Stimulated activated CD4-positive, alpha-beta T cell treated with anti-CD3 and anti-CD28 coated beads, Interleukin-15, amount 100 ng/mL, for 1 hour (primary cell): ENCODE measurements at places on chromosomes 2 and 18.

GRCh38 chr18:62033207-62033606, 140.4 kb upstream of the RNF152 start:
- no peak for DNase-seq

GRCh38 chr2:190477661-190478454, 56.7 kb downstream of the NEMP2 start:
- DNase-seq = no peak

DNA sequence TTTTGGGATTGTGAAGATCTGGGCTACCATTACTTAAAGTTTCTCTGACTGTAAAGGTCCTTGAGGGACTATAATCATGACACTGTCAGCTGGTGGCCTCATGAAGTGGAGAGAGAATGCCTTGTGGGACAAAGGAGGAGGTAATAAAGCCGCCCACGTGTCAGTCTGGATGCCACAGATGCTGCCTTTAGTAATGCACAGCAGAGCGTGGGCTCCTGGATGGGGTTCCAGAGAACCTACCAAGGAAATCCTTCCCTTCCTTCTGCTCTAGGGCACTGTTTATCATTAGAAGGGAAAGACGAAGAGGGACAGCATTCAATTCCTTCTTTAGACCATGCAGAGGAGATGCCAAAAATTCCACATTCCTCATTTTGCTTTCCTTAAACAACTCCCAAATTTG, 63.5 kb downstream of the COL5A2 start:
- DNase-seq = no peak

GRCh38 chr2:23418461-23418911, 33.5 kb downstream of the KLHL29 start:
- no peak for DNase-seq

GRCh38 chr18:79252904-79253633, 142.7 kb upstream of the NFATC1 start:
- no peak for DNase-seq

DNA sequence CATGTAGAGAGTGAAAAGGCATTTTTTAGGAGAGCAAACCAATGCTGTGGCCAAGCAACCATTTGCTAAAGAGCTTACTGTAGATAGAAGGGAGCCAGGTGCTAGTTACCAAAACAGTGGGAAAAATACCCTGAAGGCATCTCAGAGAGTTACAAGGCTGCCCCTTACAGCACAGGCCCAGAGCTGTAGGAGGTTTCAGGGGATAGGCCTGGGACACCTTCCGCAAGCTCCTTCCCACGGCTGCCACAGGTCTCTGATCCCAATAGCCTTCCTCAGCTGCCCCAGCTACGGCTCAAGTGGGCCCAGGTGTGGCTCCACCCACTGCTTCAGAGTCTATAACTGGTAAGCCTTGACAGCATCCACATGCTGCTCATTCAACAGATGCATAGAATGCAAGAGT, 18.2 kb upstream of the PPM1B start:
- DNase-seq = no peak

GRCh38 chr2:198657512-198658121, 800.1 kb downstream of the SATB2 start:
- DNase-seq = no peak

DNA sequence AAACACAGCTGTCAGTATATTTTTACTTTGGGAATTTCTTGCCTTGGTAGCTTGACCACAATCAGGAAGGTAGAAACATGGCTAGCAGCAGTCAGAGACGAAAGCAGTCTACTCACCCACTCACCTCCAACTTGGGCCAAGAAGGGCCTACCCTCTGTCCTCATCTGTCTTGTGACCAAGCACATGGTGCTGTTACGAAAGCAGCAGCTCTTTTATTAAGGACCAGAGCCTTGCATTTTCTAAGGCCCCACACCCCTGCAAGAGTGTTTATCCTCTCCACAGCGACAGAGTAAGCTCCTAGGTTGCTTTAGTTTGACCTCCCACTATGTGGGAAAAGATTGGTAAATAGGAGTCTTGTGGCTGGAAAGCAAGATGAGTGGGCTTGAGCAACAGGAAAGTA, 31.3 kb upstream of the MSTN start:
- DNase-seq = no peak

DNA sequence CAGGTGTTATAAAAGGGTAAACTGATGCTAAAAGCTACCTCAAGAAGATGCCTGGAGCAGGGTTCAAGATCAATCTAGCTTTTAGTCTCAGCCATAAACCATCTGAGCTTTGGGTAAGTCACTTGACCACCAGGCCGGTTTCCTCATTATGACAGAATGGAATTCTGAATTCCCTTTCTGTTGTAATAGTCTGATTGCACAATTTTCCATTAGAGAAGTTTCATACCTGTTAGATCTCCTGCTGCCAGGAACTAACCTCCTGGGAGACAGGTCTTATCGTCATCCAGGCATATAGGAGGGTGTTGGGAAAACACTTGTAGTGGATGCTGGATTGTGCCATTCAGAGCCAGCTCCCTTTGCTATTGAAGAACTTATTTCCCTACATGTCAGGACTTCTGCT, 272.5 kb downstream of the TDRD15 start:
- DNase-seq = no peak

DNA sequence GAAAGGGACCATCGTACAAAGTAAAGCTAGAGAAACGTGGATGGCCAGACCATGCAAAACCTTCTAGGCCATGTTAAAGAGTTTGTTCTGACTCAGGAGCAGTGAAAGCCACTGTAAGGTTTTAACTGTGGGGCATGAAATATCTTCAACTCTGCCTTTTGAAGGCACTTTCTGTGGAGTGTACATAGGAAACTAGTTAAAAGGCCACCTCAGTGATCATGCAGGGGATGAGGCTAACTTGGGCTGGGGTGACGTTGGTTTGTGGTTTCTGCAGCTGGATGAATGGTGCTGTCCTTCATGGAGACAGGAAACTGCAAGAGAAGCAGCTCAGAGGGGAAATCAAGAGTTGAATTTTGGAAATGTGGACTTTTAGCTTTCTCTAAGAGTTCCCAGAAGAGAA, 190.7 kb downstream of the CDCA7 start:
- DNase-seq = no peak

DNA sequence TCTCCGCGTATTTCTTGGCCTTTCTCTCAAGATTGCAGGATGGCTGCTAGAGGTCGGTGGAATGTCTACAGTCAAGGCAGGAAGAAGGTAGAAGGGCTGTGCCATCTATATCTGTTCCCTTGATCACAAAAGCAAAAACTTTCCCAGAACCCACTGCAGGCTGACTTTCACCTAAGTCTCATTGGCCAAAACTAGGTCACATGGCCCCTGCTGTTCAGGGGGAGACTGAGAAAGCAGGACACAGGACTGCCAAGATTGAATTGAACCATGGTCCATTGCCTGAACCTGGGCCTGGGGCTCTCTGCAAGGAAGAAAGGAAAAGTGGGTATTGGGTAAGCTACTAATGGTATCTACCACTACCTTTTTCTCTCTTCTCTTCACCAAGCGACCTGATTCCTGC, 9.7 kb upstream of the GRP start:
- no peak for DNase-seq

- no peak for DNase-seq
These were observed 36.7 kb downstream of the EMX1 start for GRCh38 chr2:72953976-72954375.

DNA sequence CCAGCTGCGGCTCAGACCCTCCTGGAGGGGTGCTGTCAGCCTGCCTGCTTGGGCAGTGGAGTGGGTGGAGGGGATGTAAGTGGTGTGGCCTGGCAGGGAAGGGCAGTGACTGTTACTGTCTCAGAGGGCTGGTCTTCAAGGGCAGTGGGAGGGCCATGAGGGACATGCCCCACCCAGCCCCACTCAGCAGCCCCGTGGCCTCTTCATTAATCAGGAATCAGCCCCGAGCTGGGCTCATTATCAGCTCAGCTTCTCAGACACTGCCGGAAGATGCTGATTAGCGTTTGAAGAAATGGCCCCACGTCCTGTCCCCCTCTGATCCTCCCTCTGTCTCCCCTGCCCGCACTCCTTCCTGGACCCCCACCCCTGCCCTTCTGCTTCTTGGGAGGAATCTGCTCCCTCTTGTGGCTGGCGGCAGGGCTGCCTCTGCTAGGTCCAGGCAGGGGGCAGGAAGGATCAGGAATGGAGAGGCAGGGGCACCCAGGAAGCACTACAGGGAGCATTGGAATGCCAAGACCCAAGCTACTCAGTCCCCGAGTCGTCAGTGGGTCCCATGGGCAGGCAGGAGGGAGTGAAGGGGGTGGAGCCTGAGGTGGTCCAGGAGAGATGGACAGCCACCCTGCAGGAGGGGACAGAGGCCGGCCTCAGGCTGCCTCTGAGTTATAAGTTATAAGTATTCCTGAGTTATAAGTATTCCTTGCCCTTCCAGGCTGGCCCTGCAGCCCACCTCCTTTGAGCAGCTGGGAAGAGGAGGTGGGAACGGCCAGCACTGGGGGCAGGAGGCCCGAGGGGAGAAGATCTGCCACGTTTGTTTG, 7.0 kb downstream of the ASIC4 start:
- DNase-seq = no peak

- DNase-seq = no peak
These were observed 203.2 kb downstream of the DLGAP1 start for GRCh38 chr18:4251873-4252272.

- DNase-seq = no peak
These were observed 35.2 kb downstream of the PRELID3A start for GRCh38 chr18:12442946-12443345.

- no peak for DNase-seq
These were observed 71.8 kb downstream of the SH3RF3 start for GRCh38 chr2:109200616-109201464.

DNA sequence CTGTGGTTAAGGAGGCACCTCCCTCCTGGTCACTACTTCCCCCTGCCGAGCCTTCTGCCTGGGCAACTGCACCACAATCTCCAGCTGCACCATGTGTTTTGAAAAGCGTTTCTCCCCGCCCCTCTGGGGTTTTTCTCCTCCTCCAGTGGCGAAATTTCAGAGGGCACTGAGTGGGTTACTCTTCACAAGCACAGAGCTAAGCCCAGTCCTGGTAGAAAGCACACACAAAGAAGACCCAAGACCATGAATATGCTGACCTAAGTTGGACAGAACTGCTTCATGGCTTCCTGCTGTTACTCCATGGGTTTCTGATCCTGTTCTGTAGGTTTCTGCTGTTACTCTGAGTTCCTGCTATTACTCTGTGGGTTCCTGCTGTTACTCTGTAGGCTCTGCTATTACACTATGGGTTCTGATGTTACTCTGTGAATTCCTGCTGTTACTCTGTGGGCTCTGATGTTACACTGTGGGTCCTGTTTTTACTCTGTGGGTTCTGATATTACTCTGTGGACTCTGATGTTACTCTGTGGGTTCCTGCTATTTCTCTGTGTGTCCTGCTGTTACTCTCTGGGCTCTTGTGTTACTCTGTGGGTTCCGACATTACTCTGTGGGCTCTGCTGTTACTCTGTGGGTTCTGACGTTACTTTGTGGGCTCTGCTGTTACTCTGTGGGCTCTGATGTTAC, 216.6 kb downstream of the RTP5 start:
- no peak for DNase-seq

- DNase-seq = no peak
These were observed 586.0 kb upstream of the VRK2 start for GRCh38 chr2:57460396-57461276.

GRCh38 chr2:136215908-136216472, 98.0 kb upstream of the CXCR4 start:
- DNase-seq = no peak

DNA sequence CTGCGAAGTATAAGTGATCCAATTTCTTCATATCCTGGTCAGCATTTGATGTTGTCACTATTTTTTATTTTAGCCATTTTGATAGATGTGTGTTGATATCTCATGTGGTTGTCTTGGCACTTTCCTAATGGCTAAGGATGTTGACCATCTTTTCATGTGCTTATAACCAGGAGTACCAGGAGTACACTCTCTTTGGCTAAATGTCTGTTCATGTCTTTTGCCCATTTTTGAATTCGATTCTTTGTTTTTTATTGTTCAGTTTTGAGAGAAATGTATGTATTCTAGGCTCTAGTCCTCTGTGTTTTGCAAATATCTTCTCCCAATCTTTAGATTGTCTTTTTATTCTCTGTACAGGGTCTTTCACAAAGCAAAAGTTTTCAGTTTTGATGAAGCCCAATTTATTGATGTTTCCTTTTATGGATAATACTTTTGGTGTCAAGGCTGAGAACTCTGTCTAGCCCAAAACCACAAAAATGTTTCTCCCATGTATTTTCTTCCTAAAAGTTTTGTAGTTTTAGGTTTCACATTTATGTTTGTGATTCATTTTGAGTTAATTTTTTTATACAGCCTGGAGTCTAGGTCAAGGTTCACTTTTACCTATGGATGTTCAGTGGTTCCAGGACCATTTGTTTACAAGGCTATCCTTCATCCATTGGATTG, 65.4 kb downstream of the SDC1 start:
- no peak for DNase-seq

DNA sequence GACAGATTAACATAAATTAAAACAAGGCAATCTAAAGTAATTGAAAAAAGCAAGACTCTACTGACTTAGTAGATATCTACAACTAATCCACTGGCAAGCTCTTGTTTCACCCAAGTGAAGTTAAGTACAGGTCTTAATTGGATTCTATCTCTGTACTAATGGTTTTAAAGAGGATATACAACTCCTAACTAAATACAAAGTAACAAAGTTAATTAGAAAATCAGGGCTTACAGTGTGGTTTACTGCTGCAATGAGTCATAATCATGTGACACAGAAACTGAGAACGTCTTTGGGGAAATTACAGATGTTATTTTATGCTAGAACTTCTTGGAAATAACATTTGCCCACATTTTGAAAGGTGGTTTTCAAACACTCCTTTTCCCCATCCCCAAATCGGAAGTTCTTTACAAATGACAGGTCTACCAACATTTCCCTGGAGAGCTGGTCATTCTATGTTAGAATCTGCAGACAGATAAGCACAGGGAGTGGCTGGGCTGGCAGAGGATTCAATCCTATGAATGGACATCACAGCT, 245.3 kb downstream of the STK39 start:
- no peak for DNase-seq

DNA sequence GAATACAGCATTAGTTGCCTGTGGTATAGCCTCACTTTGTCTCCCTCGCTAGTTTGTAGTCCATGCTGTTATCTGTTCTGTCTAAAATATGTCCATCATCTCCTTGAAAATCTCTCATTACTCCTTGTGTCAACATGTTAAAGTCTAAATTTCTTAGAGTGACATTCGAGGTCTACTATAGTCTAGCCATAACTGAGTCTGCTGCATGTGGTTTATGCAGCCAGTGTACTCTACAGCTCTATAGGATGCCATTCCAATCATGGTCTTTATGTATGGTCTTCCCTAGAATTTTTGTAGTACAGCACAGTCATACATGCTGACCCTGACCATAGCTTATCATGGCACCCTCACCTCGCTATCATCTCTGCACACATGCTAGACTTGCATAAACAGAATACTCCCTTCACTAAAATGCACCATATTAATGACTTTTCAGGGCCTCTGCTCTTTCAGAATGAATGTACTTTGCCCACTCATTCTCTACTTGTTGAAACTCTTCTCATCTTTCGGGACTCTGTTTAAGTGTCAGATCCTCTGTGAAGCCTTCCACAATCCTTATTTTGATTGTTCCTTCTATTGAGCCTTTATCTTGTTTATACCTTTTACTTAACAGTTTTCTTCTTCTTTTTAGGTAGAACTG, 12.8 kb downstream of the TANK start:
- DNase-seq = no peak

GRCh38 chr2:9552219-9553178, 3.1 kb downstream of the ADAM17 start:
- DNase-seq = no peak
